ENCODE measurements at places on chromosomes 1 and 21.

GRCh38 chr1:203463469-203464062 is 12.0 kb upstream of the PRELP start:
- DNase-seq = no peak

DNA sequence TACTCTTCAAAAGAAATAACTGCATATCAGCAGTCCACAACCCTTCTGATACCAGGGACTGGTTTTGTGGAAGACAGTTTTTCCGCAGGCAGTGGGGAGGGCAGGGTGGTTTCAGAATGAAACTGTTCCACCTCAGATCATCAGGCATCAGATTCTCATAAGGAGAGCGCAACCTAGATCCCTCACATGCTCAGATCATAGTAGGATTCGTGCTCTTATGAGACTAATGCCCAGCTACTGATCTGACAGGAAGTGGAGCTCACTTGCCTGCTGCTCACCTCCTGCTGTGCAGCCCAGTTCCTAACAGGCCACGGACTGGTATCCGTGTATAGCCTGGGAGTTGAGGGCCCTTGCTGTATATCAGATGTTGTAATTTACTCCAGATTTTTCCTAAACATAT is 11.5 kb downstream of the RO60 start:
- no peak for DNase-seq

DNA sequence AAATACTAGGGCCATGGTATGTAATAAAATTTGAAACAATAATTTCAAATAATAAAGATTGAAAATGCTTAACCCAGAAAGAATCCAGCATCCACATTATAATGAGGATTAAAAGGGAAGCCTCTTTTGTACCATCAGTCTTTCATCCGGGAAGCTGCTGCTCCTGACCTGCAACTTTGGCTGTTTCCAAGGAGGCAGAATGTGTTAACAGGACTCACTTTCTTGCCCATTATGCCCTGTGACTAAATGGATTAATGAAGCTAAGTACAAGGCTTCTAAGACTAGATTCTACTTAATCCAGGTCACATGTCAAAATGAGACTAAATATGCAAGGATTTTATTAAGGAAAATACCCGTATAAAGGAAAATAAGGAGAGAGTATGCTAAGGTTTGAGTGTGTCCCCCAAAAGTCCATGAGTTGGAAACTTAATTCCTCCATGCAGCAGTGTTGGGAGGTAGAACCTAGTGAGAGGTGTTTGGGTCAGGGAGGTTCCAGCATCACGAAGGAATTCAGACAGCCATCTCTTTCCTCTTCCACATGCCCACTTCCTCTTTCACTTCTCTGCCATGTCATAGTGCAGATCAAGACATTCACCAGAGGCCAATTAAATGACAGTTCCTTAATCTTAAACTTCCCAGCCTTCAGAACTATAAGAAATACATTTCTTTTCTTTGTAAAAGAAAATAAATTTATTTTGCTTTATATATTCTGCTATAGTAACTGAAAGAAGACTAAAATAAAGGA is 27.7 kb downstream of the FMO2 start:
- DNase-seq = no peak

DNA sequence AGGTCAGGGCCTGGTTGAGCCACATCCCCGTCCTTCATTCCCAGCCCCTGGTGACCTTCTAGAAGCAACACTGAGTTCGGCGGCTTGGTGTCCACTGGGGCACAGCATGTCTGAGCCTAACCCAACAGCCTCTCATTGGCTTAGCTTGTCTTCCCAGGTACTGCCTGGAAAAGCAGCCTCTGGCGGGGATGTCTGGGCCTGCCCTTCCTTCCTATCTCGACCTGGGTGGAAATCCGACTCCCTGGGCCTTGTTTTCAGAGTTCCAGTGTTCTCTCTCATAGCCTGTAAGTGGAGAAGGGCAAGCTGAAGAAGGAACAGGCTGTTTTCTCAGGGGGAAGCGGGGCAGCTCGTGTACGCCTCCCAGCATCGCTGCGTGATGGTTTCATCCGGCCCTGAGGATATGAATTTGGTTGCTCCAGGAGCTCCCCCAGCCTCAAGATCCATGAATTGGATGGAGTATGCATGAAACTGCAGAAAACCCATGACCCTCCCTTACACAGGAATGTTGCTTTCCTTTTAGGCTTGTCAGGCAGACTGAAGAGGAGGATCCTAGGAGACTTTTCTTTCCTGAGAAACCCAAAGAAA is 116.5 kb upstream of the IRF2BP2 start:
- DNase-seq = no peak

- no peak for DNase-seq
Observed at GRCh38 chr1:153434746-153435455, 18.6 kb downstream of the S100A7A start.

GRCh38 chr1:211606332-211606913 is 27.5 kb upstream of the SLC30A1 start:
- DNase-seq = no peak

DNA sequence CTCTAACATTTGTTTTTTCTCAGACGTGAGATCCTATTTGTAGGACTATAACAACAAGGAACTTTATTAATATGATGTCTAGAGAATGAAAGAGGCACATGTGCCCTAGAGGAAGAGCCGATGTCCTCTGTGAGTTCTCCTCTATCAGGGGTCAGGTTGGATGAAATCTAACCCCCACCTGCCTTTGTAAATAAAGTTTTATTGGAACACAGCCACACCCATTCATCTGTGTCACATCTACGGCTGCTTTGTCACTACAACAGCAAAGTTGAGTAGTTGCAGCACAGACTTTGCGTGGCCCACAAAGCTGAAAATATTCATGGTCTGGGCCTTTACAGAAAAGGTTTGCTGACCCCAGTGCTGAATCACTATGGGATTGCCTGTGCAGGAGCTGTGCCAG is 571 bp upstream of the CAPN9 start:
- no peak for DNase-seq

DNA sequence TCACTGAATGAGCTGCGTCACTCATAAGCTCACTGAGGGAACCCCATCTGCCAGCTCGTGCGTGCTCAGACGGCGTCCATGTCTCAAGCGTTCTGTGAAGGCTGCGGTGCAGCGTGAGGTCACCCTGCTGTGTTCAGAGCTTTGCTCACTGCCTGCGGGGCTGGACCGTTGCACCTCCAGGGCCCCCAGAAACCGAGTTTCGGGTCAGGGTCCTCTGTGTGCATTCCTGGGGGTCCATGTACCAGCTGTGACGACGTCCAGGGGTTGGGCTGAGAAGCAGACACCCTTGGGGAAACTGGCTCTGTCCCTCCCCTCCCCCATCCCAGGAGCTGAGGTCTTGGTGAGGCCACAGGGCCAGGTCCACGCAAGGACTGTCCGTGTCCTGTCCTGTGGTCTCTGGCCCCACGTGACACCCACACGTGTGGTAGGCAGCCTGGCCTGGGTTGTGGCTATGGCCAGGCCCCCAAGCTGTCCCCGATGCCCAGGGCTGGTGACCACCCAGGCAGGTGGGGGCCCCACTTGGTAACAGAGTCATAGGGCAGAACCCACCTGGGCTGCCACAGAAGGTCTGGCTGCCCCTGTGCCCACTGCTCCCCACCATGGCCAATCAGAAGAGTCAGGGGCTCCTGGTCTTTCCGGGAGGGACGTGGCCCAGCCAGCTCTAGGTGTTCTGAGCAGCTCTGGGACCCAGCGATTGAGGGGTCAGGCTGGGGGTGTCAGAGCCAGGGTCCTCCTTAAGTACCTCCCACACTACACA is 24.4 kb downstream of the FTCD start:
- no peak for DNase-seq

DNA sequence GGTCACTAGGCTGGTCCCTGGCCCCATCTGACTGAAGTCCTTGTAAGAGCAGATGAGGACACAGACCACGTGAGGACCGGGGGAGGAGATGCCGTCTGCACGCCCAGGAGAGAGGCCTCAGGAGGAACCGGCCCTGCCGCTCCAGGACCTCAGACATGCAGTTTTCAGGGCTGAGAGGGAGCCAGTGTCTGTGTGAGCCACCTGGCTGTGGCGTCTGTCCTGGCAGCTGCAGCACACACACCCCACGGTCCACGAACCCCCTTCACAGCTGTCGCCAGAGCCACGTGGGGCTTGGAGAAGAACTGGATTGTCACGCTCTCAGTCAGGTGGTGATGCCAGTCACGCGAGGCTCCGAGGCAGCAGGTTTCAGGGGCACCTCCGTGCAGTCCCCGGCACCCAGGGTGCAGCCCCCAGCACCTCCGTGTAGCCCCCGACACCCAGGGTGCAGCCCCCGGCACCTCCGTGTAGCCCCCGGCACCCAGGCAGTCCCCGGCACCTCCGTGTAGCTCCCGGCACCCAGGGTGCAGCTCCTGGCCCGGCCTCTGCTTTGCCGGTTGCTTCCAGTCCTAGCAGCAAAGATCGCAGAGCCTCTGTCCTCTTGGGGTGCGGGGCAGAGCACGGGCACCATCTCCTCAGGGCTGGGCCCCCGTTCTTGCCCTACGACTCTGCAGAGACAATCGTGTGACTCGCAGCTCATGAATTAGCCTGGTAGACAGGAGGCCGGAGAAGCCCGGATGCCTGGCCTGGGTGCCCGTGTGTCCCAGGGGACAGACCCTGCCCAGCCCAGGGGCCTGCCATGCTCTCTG is 19.0 kb upstream of the SUMO3 start:
- DNase-seq = no peak

DNA sequence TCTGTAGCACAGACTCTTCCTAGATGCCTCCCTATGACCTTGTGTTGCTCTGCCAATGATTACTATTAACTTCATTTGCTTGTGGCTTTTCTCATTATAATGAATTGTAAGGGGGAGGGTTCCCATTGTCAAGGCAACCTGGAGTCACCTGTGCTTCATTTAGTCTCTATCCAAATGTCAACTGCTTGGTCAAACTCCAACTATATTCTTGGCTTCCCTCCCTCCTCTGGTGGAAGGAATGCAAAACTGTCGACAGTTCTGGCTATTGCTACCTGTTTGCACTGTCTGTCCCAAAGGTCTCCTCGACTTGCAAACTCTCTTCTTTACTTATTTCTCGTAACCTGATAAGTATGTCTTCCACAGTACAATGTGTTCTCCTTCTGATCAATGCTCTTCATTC is 100.3 kb downstream of the CACNA1E start:
- no peak for DNase-seq

- DNase-seq = no peak
Observed at GRCh38 chr21:44846485-44847260, 26.8 kb downstream of the PTTG1IP start.

GRCh38 chr1:33762962-33763361 is 100.9 kb upstream of the HMGB4 start:
- no peak for DNase-seq

- DNase-seq = no peak
Observed at GRCh38 chr21:39504230-39504629, 52.5 kb downstream of the SH3BGR start.

DNA sequence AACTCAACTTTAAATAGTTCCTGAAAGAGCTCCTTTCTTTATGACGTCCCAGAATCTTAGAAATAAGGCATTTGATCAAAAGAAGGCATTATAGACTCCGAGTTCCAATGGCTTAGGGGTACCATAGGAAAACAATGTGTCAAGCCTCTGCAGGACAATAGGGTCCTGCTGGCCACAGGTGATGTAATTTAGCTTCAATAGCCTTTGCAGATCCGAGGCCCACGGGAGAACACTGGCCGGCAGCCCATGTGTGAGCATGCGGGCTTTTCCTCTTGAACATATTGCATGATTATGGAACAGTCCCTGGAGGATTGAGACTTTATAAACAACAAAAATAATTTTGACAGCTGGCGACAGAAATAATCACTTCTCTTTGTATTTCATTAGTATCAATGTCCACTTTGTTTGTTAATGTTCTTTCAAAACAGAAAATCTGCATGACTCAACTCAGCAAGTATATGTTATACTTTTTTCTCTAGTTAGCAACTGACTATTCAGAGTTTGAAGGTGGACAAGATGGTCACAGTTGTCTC is 49.0 kb upstream of the NR5A2 start:
- no peak for DNase-seq

DNA sequence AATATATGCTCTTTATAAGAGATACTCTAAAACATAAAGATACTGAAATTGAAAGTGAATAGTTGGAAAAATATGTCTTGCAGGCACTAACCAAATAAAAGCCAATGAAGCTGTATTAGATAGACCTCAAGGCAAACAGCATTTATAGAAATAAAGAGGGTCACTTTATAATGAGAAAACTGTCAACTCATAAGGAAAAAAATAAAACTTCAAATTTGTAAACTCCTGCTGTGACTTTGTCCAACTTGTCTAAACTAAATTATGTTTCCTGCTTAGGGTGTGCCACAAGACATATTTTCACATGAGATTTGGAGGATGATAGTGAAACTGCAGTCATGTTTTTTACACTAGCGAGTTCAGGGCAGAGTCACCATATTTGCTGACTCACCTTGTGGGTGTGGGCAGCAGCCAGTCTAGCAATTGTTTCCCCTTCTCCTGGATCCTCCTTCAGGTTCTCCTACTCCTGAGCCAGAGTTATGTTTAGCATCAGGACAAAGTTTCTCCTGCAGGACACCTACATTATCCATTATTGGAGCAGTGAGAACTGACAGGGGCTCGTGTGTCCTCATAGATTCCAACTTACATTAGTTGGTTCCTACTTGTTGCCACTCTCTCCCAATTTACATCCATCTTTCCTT is 43.8 kb downstream of the CD53 start:
- no peak for DNase-seq

- no peak for DNase-seq
Observed at GRCh38 chr1:34640654-34641401, 114.0 kb upstream of the GJB5 start.
